ENCODE measurements at places on chromosomes 2 and 18. TPM values are rescaled to one million over a fixed set of nuclear protein-coding genes. Genes with fewer than 3 reads are reported as not detected.

The ZAP70 gene
- total RNA-seq = 2.8 TPM

The LIMS3 gene
- 4.6 TPM for total RNA-seq

The CNTNAP5 gene
- total RNA-seq = not detected

The RBBP8 gene
- 31.3 TPM for total RNA-seq

The PEX13 gene
- 18.3 TPM for total RNA-seq

GRCh38 chr2:207265869-207266268 is 100.1 kb upstream of the KLF7 start:
- no peak for DNase-seq

DNA sequence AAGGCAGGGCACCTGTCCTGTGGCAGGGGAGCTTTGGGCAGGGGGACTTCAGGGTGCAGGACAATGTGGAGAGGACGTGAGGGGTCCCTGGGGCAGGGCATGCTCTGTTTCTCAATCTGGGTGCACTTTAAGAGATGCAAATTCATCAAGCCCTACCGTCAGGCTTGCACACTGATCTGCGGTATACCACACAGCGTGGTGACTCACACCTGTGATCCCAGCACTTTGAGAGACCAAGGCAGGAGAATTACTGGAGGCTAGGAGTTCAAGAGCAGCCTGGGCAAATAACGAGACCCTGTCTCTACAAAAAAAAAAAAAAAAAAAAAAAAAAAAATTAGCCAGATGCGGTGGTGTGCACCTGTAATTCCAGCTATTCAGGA is 10.2 kb upstream of the GPC1 start:
- DNase-seq = no peak

- no peak for DNase-seq
These were observed 60.7 kb downstream of the CDC42EP3 start for GRCh38 chr2:37610638-37611289.

GRCh38 chr18:38695559-38696280 is 1130.1 kb upstream of the CELF4 start:
- no peak for DNase-seq

DNA sequence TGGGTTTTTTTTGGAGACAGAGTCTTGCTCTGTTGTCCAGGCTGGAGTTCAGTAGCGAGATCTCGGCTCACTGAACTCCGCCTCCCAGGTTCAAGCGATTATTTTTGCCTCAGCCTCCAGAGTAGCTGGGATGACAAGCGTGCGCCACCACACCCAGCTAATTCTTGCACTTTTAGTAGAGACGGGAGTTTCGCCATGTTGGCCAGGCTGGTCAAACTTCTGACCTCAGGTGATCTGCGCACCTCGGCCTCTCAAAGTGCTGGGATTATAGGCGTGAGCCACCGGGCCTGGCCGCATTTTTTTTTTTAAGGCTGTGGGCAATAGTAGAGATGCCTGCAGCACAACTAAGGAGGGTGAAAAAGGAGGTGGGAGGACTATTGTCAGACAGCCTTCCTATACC is 41.7 kb upstream of the ZNF532 start:
- DNase-seq = no peak

GRCh38 chr2:128684523-128684922 is 365.9 kb upstream of the HS6ST1 start:
- no peak for DNase-seq

DNA sequence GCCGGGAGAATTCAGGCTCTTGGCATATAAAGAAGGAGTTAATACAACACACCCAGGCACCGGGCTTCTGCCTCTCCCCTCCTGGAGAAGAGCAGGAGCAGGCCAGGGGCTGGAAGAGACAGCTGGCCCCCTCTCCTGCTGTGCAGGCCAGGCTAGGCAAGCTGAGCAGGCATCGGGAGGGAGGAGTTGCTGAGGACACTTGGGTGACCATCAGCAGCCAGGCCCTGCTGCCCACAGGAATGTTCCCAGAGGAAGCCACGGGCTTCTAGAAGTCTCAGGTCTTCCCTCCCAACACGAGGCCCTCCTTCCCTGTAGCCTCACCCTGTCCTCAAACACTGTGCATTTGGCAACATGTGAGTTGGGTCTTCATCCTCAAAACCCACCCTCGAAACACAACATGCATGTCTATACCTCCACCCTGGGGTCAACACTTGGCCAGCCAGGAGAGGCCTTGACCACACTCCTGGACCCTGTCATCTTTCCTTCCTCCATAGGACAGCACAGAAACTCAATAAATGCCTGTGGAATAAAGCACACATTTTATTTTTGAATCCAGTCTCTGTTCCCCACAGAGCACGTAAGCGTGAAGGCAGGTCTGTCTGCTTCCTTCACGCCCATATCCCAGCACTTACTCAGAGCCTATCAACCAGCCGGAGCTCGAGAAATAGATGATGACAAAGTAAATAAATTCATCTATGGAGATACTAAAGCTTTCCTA is 433.8 kb upstream of the ID2 start:
- DNase-seq = no peak

GRCh38 chr2:97718942-97719341 is 5.6 kb downstream of the ZAP70 start:
- peak; percentile 61 for DNase-seq

- no peak for DNase-seq
These were observed 439.6 kb upstream of the REG3G start for GRCh38 chr2:78585871-78586270.

- DNase-seq = no peak
These were observed 45.3 kb downstream of the DGKD start for GRCh38 chr2:233399306-233400225.

DNA sequence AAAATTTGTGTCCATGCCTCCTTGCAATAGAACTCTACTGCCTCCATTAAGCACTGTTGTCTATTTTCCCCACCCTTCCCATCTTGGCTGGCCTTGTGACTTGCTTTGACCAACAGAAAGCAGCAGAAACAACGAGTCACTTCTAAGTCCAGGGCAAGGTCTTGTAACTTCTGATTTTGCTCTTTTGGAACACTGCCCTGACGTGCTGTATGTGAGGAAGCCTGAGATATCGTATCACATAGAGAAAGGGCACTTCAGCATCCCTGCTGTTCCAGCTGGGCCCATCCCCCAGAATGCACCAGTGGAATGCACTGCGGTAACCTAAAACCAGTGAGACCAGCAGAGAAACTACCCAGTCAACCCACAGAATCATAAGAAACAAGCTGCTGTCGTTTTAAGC is 28.1 kb downstream of the NCKAP1 start:
- no peak for DNase-seq

- DNase-seq = no peak
These were observed 85.0 kb downstream of the ZAP70 start for GRCh38 chr2:97798416-97798815.

DNA sequence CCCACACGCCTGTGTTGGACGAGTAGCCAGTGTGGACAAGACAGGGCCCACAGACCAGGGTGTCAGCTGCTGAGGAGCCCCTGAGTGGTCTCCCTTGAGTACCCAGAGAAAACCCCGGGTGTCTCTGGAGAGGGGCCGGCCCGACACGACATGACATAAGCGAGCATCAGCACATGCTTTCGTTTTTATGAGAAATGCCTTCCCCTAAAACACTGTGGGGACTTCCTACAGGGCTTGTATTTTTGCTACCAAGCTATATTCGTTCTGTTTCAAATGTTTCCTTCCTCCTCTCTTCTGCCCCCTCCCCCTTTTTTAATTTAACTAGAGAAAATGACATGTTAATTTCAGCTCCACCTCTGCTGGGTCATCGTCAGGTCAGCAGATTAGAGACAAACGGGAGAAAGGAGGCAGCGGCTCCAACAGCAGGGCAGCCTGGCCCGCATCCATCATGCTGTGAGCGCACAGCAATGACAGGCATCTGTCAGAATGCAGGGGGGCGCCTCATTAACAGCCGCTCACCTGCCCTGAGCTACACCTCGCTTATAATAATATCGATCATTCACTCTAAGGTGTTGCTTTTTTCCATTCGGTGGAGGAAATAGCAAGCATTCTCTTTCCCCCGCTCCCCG is 286.2 kb downstream of the ZNF516 start:
- DNase-seq = no peak

DNA sequence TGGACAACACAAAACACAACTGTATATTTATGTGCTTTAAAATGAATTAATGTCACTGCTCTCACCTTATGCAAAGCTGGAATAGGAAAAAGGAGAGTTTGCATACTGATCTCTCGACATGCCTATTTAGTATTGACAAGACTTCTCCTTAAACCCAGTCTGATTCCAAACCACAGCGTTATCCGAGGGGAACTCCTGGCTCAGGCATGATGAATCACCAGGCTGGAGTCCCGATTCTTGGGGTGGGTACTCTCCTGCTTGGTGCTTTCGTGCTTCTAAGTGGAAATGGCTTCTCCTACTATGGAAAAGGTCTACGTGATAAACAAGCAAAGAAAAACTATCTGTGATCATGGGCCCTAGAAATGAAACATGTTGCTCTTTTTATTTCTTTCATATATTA is 88.9 kb upstream of the SLC35G4 start:
- DNase-seq = no peak
